Right lobe of liver (tissue), 6 donors: ENCODE measurements at places on chromosomes 7 and 10. TPM values are rescaled to one million over a fixed set of nuclear protein-coding genes. Genes with fewer than 3 reads are reported as not detected.

DNA sequence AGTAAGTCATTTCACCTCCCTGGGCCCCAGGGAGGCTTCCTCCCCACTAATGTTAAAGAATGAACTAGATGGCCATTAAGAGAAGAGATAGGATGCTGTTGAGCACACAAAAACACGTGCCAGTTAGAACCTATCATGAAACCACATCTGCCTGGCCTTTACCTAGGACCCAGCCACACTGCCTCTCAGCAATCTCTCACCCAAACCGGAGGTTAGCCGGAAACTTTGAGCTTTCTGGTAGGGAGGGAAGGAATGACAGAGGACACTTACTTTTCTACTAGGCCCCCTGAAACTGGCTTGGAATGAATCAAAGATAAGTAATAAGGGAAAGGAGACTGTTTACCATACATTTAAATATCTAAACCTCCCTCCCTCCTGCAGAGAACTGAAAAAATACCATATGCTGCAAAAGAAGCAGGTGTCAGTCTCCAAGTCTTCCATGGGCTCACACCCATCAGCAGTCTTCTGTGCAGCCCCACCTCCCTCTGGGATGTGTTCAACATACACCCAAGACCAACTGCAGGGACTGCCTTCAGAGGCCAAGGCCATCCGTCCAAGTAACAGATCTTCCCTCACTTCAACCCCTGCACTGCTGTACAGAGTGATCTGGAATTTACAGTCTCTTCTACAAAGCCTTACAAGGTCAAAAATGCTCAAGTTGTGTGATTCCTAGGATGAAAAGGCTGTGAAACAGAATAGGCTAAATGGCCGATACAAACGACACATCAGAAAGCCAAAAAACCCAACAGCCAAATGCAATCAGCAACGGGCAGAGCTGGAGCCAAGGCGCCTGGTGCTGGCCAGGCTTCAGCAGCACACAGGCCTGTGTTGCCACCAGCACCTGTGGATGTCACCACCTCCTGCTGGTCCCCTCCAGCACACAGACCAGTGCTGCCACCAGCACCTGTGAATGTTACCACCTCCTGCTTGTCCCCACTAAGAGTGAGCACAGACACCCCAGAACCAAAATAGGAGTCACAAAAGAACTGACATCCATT is 42.4 kb downstream of the SORBS1 start:
- peak; percentile 50 for DNase-seq

DNA sequence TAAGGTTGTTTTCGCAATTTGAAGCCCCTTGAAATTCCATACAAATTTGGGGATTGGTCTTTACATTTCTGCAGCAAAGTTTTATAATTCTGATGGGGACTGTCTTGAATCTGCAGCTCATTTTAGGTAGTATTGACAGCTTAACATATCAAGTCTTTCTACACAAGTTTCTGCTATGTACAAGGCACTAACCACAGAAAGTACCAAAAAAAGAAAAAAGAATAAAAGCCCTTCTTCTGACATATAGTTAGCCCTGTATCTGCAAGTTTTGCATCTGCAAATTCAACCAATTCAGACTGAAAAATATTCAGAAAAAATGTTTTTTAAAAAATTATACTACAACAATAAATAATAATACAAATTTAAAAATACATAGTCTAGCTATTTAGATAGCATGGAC is 15.3 kb downstream of the POT1 start:
- DNase-seq: no peak

GRCh38 chr7:109939207-109939606 is 1151.7 kb upstream of the LRRN3 start:
- DNase-seq: no peak

- DNase-seq: no peak
Measured at GRCh38 chr10:11631291-11631690, 19.8 kb upstream of the USP6NL start.

GRCh38 chr7:114656466-114656865 is 241.9 kb downstream of the FOXP2 start:
- DNase-seq: no peak

CALHM1 gene
- total RNA-seq: not detected

PTPRN2 gene
- total RNA-seq: 0.66 TPM
